LNCaP clone FGC (cell line): ENCODE measurements at places on chromosomes 11 and 22.

GRCh38 chr11:75577207-75577606, 15.2 kb downstream of the SERPINH1 start:
- no peak for DNase-seq

DNA sequence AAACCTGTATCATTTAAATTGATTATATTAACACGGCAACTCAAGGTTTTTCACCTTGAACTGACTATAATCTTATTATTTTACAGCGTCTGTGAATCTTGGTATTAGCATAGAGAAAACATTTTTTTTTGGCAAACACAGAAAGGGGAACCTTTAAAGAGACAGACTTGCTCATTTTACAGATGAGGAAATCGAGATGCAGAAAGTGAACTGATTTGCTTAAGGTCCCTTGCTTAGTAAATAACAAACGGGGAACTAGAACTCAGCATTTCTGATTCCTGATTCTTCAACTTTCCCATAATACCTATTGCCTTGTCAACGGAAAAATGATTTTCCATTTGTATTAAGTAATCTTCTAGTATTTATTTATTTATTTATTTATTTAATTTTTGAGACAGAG, 33.2 kb upstream of the CECR2 start:
- DNase-seq = no peak

GRCh38 chr22:40196628-40197360, 19.1 kb downstream of the TNRC6B start:
- DNase-seq = no peak

DNA sequence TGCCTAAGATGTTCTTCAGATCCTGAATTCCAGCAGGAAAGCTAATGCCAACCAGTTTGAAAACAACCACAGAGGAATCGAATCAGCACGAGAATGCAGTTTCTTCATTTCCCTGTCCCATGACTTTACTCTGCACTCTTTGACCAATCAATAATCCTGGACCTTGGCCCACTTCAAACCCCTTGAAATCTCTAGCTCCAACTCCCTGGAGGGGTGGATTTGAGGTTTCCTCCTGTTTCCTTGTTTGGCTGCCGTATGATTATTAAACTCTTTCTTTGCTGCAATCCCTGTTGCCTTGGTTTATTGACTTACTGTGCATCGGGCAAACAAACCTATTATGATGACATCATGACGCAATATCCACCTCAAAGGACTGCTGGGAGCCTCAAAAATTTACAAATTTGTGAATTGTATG, 109.3 kb downstream of the FBXO7 start:
- DNase-seq = no peak

DNA sequence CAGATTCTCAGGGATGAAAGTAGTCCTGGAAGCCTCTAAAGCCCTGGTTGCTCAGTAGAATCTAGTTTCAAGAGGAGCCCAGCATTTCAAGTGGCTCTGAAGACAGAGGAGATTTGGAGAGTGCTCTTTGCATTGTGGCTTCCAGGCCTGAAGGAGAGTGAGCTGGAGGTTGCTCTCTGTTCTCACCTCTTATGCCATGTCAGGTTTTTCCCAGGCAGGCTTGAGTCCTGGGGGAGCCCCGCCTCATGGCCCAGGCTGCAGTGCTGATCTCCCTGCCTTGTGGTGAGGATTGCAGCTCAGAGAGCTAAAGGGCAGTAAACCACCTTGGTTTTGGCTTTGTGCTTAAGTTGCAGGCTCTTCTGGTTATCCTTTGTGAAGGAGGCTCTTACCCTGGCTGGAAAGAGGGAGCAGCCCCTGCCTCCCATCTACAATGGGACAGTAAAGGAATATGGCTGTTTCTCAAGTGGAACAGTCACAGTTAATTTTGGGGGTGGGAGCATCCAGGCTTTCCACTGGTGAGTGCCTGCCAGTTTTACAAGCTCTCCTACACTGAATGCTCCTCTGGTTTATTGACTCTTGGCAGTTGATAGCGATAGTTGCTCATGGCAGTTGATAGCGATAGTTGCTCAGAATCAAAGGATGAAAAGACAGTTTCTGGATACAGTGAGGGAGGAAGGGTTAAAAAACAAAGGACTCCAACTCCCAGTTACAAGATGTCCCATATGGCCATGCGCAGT, 32.6 kb downstream of the RCOR2 start:
- peak; percentile 41 for DNase-seq

DNA sequence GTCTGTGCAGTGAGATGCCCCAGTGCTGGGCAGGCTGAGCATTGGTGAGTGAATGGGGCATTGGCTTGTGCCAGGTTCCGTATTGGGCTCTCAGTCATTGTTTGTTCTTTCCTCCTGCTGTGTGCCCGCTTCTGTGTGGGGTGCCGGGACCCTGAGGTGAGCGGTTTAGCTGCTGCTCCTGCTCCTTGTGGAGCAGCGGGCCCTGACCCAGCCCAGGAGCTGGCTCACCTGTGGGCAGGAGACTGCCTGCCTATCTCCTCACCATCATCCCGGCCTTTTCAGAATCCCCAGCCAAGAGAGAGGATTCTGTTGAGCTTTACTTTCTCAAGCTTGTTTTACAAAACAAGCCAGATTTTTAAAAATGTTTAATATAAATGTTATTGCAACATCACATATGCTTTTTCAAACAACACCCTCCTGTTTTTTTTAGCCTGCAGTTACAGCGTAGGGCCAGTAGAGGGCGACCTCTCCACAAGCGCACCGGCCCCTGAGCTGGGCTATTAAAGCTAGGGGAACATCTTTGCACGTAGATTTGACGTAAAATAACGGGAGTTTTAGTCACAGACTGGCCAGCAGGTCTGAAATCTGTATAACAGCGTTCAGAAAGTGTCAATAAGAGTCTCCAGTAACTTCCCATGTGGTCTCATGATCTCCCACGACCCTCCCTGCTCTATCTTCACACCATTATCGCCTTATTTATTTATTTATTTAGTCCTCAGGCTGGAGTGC, 25.1 kb upstream of the RELT start:
- DNase-seq = peak; percentile 7

DNA sequence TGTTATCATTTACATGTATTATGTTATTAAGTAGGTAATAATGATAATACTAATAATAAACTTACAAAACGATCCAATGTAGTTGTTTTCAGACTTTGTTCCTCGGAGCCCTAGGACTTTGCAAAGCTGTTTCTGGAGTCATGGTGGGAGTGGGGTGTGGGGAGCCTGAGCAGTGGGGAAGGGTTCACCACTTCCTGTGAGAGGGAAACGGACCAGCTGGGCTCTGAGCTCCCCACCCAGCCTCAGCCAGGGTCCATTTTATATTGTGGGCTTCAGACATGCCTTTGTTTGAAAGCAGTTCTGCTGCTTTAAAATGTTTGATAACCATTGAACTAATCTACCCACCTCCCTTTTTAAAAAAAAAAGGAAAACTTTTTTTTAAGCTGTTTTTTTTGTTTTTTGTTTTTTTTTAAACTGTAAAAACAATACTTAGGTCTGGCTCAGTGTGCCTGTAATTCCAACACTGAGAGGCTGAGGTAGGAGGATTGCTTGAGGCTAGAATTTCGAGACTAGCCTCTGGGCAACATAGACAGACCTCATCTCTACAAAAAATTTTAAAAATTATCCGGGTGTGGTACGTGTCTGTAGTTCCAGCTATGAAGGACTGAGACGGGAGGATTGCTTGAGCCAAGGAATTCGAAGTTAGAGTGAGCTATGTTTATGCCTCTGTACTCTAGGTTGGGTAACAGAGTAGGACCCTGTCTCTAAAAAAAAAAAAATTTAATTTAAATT, 7.0 kb downstream of the SERPING1 start:
- no peak for DNase-seq

- DNase-seq = no peak
Measured at GRCh38 chr22:44685384-44686056, 16.5 kb upstream of the PRR5 start.

- no peak for DNase-seq
Measured at GRCh38 chr11:970319-970871, 44.7 kb downstream of the AP2A2 start.

GRCh38 chr11:96134602-96135001, 208.4 kb downstream of the MAML2 start:
- DNase-seq = no peak

- DNase-seq = no peak
Measured at GRCh38 chr11:11010624-11011127, 152.8 kb upstream of the ZBED5 start.

DNA sequence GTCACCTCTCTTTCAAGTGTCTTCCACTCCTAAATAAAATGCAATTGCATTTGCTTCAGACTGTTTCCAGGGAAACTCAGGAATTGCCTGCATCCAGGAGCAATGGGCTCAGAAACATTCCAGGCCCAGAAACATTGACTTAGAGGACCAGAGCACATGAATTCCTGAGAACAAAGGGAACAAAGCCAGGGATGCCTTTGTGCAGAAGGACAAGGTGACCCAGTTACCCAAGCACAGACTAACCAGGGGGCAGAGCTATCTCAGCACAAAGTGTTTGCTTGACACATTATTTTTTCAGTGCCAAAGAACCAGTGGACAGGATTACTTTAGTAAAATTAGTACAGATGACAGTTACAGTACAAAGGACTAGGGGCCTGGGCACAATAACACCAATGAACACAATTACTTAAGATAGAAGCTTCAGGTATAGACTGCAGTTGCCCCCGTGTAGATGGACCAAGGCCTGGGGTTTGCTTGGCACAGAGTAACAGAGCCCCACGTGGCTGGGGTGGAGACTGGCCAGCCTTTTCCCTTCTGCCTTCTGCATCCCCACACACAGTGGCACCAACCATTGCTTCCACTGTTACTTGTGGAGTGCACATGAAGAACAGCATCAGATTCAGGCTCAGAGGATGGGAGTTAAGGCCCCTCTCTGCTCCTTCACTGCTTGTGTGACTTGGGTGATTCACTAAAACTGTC, 500.8 kb downstream of the INSC start:
- no peak for DNase-seq

- no peak for DNase-seq
Measured at GRCh38 chr11:72828081-72828567, 13.9 kb downstream of the ATG16L2 start.

DNA sequence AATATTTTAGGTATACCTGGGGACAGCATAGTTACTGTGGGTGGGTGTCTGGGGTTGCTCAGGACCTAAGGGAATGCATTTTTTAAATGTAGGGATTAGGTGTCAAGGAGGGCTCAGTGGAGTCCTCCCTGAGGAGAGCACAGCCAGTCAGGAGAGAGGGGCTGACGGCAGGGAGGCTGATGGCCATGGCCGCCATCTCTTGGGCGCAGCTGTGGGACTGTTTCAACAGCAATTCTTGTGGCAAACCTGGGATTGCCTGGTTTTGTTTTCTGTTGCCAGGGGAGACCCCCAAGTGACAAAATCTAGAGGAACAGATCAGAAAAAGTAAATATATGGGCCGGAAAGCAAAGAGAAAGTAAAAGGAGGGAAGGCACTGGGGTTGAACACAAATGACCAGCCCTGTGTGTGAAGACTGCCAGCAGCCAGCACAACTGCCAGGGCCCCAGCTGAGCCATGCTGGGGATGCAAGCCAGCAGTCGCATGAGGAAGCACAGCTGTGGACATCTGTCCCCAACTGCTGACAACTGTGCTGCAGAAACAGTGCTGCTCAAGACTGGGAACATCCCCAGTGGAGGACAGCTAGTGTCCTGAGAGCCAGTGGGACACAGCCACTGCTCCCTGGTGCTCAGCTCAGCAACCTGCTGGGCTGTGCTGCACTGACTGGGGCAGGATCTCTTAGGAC, 10.5 kb downstream of the MIF start:
- DNase-seq = no peak

- no peak for DNase-seq
Measured at GRCh38 chr11:86142170-86142569, 73.3 kb upstream of the PICALM start.

GRCh38 chr11:2804189-2804588, 81.4 kb downstream of the CDKN1C start:
- DNase-seq = no peak
